ENCODE measurements at places on chromosomes 2 and 18.

- DNase-seq: no peak
Measured at GRCh38 chr2:66481100-66481549, 46.2 kb downstream of the MEIS1 start.

- DNase-seq: no peak
Measured at GRCh38 chr2:180579388-180579787, 401.0 kb upstream of the UBE2E3 start.

DNA sequence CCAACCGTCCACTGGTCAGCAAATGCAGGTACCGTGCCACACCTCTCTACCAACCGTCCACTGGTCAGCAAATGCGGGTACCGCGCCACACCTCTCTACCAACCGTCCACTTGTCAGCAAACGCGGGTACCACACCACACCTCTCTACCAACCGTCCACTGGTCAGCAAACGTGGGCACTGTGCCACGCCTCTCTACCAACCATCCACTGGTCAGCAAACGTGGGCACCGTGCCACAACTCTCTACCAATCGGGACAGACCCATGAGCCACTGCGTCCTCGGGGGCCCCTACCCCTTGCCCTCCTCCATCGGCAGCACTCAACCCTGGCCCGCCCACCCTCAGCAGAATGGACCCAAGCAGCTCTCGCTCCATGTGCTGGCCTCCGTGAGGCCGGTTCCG is 226.4 kb upstream of the SALL3 start:
- no peak for DNase-seq

DNA sequence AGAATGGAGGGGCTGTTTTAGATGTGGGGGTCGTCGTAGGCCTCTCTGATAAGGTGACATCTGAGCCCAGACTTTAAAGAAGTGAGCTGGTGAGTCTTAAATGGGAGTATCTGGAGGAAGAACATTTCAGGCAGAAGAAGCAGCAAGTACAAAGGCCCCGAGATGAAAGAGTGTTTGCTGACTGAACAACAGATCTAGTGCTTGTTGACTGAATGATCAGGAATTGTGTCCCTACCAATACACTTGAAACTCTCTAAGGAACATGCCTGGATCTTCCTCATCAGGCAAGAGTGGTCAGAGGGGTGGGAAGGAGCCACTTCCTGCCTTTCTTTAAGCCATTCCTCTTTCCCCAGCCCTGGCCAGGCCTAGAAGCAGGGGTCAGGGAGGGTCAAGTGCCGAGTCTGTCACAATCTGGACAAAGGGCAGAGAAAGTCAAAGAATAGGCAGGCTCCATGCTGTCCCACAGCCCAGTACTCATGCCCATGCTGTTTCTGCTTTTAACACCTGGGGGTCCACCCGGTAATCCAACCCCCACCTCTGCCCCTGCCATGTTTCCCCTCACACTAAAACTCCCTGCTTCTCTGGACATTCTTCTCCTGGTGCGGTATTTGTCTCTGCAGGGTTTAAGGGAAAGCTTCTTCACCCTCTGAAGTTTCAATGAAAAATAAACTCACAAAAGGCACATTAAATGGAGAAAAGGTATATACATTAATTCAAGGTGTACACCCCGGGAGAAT is 3.0 kb upstream of the TMEM37 start:
- no peak for DNase-seq

GRCh38 chr2:98037666-98038336 is 42.1 kb upstream of the TMEM131 start:
- no peak for DNase-seq

DNA sequence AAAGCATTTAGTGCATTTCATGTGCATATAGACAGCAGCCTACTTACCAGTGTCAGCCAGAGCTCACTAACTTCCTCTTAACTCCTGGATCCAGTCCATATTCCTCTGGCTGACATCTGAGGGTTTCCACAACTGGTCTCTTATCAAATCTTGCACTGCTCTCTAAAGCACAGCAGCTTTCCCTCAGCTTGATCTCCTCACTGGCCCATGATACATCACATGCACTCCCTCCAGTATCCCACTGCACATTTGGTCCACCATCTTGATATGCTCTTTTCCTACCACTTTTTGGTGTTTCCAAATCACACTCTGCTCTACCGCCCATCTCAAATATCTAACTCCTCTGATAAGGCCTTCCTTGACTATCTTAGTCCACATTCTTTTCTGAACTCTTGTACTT is 105.0 kb upstream of the ZFP36L2 start:
- DNase-seq: no peak

GRCh38 chr2:55949211-55949610 is 25.6 kb upstream of the EFEMP1 start:
- no peak for DNase-seq

DNA sequence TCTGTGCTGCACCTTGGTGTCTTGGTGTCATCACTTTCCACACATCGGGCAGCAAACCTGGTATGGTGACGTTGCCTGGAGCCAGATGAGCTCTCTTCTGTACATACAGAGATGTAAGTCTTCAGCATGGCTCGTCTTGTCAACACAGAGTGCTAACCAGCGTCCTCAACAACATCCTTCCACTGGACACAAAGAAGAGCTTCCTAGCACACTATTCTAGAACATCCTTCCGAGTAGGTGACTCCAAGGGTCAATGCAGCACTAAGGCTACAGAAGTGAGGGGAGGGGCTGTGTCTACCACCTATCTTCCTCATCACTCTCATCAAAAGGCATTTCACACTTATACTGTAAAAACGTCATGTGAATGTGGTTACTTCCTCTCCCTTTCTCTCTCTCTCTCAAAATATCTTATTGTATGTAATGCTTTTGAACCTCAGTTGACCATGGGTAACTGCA is 108.1 kb upstream of the SLC1A4 start:
- DNase-seq: no peak

- no peak for DNase-seq
Measured at GRCh38 chr2:128563348-128563687, 244.7 kb upstream of the HS6ST1 start.

GRCh38 chr2:112891385-112891831 is 19.6 kb upstream of the IL37 start:
- DNase-seq: no peak

- no peak for DNase-seq
Measured at GRCh38 chr2:160288324-160288723, 88.3 kb upstream of the ITGB6 start.

DNA sequence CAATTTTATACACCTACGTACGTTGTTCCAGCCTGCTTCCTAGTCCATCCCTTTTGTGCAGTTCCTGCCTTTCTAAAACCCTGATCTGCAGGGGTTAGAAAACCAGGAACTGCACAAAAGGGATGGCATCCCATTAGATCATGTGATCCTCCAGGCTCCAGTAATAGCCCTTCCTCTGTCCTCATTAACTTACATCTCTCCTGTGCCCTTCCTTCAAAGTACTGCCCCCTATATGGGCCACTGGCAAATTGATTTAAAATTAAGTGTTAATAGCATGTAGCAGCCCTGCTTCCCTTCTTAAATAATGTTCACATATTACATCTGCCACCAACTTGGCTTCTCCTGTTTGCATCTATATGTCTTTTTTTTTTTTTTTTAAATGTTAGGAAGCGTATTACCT is 61.3 kb upstream of the NXPH2 start:
- no peak for DNase-seq

GRCh38 chr2:161308178-161308955 is at the start of gene PSMD14:
PSMD14 (plus strand) TSS chr2:161308425; CDS start chr2:161318826, 10,401 bp downstream.
- peak; percentile 97 for DNase-seq

- DNase-seq: no peak
Measured at GRCh38 chr2:129763966-129764365, 215.5 kb upstream of the RAB6C start.

Data from MM.1S (cell line).